ENCODE measurements at places on chromosomes 5 and 9. TPM values are rescaled to one million over a fixed set of nuclear protein-coding genes. Genes with fewer than 3 reads are reported as not detected.

The CAMLG gene
- 46.4 TPM for total RNA-seq

The FOXD4L4 gene
- 0.29 TPM for total RNA-seq

The AGXT2 gene
- total RNA-seq: 0.17 TPM

The NRG2 gene
- 0.73 TPM for total RNA-seq

The PCDHGA7 gene
- 8.4 TPM for total RNA-seq

The GPR151 gene
- total RNA-seq: not detected

The PCDHB14 gene
- total RNA-seq: 1.2 TPM

The ADAM19 gene
- 14.2 TPM for total RNA-seq

The IFNA2 gene
- total RNA-seq: not detected

The NUTM2G gene
- not detected for total RNA-seq

The QRFP gene
- not detected for total RNA-seq

The GKAP1 gene
- total RNA-seq: 0.66 TPM
